ENCODE measurements at places on chromosomes 5 and 9.

- DNase-seq = no peak
Observed at GRCh38 chr9:19087106-19088000, 15.4 kb downstream of the HAUS6 start.

GRCh38 chr9:37042421-37042820 lies 8.4 kb upstream of the PAX5 start:
- no peak for DNase-seq

DNA sequence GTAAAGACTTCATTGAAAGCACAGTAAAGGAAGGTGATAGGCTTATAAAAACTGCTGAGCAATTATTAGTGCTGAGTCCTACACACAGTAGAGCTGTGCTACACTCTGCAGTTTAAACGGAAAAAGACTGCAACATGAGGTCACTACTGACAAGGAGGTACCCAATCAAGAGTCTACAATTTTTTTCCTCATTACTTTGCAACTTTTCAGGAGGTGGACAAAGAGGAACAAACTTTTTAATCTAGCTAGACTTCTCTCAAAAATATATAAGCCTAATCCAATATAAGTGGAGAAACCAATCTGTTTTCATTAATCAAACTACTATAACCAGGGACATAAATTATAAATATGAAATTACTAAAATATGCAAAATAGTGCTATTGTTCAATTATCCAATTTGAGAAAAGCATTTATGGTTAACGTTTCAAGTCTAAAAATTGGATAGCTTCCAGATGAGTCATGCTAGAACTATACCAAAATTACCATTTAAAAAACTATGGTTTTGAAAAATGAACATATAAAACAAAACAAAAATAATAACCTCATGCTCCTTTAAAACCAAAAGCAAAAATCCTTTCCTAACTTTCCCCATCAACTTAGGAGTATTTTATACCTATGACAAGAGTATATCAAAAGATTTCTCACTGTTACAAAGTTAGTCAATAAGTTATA lies 37.7 kb downstream of the FAM13B start:
- peak; percentile 69 for DNase-seq

DNA sequence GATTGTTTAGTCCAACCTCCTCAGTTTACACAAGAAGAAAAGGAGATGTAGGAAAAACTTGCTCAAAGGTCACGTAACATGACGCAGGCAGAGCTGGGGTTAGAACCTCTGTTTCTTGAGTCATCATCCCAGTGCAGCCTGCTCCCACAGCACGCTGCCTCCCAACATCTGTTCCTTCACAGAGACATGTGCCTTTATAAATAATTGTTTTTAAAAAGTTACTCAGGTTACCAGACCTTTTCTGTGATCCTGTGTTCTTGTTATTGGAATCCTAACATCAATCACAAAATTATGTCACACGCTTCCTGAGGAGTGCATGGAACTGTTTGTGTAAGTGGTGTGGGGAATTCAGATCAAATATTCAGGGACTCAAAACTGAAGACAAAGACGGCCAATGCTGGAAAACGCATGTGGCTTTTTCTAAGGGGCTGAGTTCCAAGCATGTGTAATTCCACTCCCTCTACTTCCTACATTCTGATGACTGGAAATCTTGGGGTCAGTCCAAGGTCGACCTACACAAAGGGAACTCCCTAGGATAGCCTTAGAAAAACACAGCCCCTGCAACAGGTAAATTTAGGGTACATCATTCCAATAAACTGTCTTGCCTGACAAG lies 184.3 kb downstream of the TSSK1B start:
- no peak for DNase-seq

- no peak for DNase-seq
Observed at GRCh38 chr9:70250221-70250620, 8.6 kb upstream of the SMC5 start.

GRCh38 chr5:119037496-119038215 lies 33.2 kb upstream of the DMXL1 start:
- DNase-seq = no peak

DNA sequence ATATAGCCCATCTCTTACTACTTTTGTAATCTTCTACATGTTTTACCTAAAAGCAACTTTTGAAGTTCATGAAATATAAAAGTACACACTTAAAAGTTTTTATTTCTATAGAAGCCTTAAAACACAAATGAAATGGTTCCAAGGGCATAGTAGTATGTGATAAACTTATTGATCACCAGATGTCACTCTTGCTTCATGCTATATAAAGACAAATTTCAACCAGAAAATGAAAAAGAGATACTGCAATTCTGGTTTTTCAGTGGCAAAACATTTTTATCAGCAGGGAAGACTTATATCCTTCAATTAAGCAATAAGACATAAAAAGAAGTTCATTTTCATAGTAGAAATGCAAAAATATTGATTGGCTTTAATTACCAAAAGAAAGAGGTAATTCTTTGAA lies 69.4 kb upstream of the FBXL17 start:
- DNase-seq = no peak

Measured in KBM-7 (cell line).